ENCODE measurements at places on chromosomes 2 and 18.

- no peak for DNase-seq
These were observed 47.6 kb downstream of the KLHL29 start for GRCh38 chr2:23432531-23432930.

DNA sequence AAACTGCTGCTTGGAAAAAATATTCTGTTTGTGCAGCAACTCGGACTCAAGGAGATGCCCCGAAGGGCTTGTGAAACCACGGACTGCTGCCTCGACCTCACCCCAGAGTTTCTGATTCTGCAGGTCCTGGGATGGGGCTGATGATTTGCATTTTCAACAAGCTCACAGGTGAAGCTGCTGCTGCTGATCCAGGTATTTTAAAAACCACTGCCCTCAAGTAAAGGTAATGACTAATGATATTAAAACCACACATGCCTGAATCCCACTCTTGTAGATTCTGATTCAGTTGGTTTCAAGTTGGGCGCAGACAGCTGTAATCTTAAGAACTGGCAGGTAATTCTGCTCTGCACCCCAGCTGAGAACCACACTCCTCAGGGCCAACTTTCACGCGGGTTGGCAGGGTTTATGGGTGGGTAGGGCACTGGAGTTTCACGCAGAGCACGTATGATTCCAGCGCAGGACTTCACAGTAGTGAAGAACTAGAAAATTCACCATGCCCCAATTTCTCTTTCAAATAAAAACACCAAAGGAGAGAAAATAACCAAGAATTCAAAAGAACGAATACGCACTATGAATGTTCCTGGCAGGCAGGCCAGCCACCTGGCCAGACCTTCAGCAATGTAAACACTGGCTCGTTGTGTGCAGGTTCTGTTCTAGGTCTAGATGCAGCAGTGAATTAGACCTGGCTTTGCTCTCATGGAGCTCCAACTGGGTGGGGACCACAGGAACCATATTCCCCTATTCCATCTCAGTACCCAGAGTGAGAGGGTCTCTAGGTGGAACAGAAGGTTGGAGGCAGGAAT lies 74.6 kb upstream of the ZFP36L2 start:
- DNase-seq: no peak

DNA sequence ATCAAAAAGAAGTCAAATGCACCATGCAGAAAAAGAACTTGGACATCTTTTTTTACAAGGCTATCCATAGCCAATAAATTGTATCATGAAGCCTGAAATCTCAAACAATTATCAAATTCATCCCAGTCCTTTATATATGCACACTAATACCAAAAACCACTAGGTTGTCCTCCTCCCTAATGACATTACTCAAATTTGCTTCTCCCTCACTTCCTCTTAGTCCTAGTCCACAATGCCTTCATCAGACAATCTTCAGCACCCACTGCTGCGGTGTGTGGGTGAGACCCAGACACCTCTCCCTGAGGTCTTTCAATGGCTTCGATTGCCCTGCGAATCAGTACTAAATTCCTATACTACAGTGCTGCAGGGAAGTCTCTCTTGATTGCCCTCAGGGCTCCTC lies 58.1 kb downstream of the CLASP1 start:
- DNase-seq: no peak

DNA sequence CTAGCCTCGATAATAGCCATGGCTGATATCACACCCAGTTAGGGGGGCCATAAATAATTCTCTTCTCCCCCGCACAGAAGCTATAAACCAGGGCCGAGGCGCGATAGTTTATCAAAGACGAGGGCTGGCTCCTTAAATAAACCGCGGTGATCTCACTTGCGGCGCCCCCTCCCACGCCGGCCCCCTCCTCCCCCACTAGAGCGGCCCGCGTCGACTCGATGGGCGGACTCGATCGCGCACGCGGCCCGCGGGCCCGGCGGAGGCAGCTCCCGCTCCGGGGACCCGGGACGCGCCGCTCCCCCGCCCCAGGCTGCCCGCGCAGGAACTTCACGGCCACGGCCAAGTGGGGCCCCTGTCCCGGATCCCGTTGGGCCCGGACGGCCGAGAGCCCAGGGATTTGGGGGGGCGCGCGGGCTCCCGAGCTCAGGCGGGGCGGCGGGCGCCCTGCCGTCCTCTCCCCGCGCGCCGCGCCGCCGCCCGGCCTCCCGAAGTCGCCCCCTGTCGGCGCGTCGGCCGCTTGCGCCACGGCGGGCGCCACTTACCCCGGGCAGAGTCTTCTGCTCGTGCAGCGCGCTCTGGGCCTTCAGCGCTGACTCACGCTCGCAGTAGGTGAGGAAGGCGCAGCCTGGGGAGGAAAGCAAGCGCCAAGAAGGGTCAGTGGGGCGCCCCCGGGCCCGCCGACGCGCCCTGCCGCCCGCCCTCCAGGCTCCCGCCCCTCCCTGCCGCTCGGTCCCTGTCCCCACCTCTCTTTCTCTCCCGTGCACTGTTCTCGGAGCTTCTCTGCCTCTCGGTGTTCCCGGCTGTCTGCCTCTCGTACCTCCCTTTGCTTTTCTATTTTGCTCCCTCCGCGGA lies 80.4 kb downstream of the CELF4 start:
- DNase-seq: peak; percentile 62

GRCh38 chr2:203948733-203949132 lies 12.2 kb downstream of the ICOS start:
- DNase-seq: no peak

GRCh38 chr2:182672466-182673165 lies 43.4 kb upstream of the DNAJC10 start:
- no peak for DNase-seq

- DNase-seq: peak; percentile 90
These were observed 2.7 kb upstream of the IL18RAP start for GRCh38 chr2:102420290-102420689.

DNA sequence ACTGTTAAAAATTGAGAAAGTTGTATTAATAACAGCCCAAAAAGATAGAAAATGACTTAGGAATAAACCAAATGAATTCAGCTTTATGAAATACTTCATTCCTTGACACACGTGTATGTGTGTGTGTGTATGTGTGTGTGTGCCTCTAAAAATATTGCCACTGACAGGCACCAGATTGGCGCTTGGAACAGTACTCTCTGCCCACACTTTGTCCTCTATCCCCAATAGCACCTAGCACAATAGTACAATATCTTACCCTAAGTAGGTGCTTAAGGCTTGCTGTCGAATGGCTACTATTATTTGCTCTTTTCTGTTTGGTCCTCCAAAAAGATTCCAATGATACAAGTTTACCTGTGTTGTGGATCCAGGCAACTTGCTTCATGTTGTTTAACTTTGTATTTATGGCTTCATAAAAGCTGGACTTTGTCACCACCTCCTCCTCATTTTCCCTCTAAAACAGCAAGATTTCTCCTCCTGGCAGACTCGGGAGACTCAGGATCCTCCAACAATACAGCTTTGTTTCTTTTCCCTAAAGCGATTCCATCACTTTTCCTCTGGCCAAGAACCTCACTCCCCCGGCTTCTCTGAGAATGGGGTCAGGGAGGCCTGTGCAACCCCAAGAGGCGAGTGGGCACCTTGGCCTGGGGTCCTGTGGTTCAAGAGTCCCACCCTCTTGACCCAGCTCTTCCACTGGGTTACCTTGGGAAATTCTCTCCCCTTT lies 43.3 kb upstream of the LCLAT1 start:
- DNase-seq: no peak
